Hematopoietic multipotent progenitor cell (in vitro differentiated cells): ENCODE measurements at places on chromosomes 3 and 15. TPM values are rescaled to one million over a fixed set of nuclear protein-coding genes. Genes with fewer than 3 reads are reported as not detected.

GRCh38 chr3:141528800-141529199, 42.0 kb downstream of the RASA2 start:
- peak; percentile 45 for DNase-seq

DNA sequence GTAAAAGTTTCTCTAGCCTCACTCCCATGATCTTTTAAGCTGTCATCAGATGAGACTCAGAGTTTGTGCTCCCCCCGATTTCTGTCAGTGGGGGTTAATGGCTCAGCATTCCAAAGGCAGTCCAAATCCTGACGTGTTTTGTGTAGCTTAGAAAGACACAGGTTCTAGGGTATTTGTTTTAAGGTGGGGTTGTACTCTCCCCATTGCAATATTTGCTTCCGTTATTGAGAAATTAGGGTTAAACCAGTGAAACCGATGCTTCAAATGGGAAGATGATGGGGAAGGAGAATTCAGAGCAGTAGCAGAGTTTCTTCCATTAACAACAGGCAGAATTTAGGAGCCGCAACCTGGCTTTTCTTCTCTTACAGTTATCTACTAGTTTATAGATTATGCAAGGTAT, 3.4 kb downstream of the PIGB start:
- DNase-seq: no peak

The CHRM5 gene
- total RNA-seq: under 0.01 TPM

GRCh38 chr3:16554126-16554525, 40.6 kb upstream of the RFTN1 start:
- DNase-seq: no peak

DNA sequence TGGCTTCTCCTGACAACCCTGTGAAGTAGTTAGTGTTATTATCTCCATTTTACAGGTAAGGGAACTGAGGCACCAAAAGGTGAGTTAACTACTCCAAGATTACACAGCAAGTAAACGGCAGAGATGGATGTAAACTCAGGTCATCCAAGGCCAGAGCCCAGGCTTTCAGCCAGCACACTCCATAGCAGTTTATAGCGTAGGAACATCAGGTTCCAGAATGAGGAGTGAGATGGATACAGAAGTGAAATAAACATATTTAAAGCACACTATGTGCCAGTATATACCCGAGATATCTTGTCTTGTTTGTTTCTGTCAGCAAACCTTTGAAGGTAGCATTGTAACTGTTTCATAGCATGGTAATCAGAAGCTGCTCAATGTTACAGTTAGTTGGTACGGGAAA, 279.0 kb downstream of the OXSM start:
- no peak for DNase-seq

The LRRC49 gene
- total RNA-seq: 1.6 TPM

GRCh38 chr3:13634615-13635014, 85.7 kb downstream of the FBLN2 start:
- DNase-seq: no peak

DNA sequence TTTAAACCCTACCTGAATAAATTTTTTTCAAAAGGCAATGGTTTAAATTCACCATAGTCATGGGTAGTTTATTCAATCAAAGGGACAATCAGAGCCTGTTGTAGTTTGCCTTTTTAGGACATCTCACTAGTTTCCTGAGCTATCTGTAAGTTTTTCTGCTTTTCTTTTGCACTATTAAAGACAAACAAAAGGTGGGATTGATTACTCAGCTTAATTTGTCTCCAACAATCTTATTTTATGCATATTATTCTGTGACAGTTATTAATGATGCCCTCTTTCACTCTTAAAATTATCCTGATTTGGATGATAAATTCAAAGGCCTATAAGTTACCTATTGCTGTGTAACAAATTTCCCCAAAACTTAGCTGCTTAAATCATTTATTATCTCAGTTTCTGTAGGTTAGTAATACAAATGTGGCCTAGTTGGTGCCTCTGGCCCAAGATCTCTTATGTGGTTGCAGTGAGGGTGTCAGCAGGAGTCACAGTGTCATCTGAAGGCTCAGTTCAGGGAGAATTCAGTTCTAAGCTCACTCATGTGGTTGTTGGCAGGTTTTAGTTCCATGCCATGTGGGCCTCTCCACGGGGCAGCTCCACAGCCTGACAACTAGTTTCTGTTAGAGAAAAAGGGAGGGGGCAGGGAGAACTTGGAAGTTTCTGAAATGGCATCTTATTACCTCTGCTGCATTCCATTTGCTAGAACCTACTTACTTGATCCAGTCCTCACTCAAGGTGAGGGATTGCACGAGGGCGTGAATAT, 16.0 kb downstream of the ARMC8 start:
- DNase-seq: no peak

DNA sequence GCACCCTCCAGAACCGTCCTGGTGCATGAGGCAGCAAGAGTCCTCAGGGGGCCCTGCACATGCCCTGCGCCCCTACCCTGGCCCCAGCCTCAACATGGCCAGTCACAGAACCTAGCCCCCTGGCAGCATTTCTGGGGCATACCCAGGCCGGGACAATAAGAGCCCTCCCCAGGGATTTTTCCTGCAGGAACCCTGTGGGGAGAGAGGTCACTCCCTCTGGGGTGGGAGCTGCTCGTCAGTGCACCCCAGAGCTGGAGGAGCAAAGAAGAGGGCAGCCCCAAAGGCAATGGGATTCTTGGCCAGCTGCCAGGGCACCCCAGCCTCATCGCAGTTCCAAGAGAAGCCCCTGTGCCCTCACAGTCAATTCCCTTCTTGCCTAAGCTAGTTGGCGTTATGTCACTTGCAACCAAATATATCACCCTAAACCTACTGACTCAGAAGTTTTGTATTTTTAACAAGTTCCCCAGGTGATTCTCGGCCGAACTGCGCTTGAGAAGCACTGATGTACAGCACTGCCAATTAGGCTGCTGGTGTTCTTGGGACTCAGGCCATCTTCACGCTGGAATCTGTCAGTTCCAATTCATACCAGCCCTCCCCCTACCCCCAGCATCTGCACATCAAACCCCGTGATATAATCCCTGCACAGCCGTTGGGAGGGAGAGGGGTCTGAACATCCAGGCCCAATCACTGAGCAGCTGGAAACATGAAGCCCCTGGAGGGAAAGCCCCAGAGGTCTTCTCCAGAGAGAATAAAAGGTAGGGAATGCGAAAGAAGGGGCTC, 87.5 kb upstream of the PRR20G start:
- DNase-seq: no peak

The PARP16 gene
- total RNA-seq: 13.7 TPM

- no peak for DNase-seq
These were observed 114.9 kb upstream of the MEF2A start for GRCh38 chr15:99450896-99451358.

- no peak for DNase-seq
These were observed 83.9 kb upstream of the ETV5 start for GRCh38 chr3:186192823-186193222.

DNA sequence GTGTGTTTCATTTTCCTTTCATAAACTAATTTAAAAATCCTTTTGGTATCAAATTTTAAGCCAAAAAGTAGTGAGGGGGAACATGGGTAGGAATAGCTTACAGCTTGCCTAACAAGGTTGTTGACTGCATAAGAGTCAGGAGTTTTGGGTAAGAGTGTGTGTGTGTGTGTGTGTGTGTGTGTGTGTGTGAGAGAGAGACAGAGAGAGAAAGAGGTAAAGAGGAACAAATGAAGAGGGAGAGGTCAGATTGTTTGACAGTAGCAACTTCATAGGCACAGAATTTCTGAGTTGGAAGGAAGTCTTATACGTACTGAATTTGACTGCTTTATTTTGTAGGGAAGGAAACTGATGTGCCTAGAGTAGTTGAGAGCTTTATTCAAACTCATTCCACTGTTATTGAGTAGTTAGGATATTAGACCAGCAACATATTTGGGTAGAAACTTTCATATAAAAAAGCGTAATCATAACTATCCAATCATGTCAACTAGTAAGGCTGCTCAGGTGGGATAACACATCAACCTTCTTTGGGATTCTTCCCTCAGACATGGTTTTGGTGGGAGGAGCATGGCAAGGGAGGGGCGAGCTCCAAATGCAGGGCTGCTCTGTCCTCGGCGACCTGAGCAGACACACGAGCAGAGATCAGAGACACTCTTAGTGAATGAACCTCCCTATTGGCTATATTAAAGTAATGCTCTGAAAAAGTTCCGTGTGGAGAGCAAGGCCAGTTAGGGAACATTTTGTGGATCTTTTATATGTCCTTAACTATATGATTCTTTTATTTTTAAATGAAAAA, 86.4 kb downstream of the LPP start:
- DNase-seq: no peak

GRCh38 chr15:70063261-70063925, 34.3 kb downstream of the TLE3 start:
- DNase-seq: no peak

GRCh38 chr3:127258733-127259132, 29.1 kb downstream of the PRR20G start:
- DNase-seq: no peak

DNA sequence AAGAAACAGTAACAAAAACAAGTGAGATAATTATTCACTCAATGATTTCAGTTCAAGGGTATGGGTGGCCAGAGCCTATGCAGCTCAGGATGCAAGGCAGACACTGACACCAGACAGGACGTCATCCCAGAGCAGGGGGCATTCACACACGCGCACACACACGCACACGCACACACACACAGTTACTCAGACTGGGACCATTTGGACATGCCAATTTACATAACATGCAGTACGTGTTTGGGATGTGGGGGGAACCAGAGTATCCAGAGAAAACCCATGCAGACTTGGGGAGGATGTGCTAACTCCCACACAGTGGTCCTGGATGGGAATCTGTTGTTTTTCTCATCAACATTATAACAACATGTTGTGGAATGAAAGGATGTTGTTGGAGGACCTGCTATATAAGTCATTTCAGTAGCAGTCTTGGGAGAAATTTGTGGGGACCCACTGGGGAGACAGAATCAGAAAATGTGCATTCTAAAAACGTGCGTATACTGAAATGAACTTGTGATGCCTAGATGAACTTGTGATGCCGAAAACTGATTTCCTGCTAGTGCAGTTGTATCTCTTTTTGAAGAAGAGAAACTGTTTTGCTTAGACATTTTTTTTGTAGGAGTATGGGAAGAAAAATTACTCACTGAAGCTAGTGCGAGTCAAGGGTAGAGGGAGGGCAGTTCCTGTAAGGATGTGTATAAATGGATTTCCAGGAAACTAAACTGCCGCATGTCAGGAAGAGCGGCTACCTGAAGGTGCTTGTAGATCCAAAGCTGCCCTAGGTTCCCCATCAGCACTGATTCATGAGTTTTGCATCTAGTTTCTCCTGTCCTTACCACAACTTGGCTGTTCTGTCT, 25.2 kb downstream of the CD200 start:
- DNase-seq: peak; percentile 19

- peak; percentile 33 for DNase-seq
These were observed 697 bp upstream of the TRIM69 start for GRCh38 chr15:44735482-44736180.

- DNase-seq: peak; percentile 3
These were observed 43.2 kb downstream of the TMEM39A start for GRCh38 chr3:119420196-119420595.

The GOLGA8G gene
- not detected for total RNA-seq

The CYP1A2 gene
- total RNA-seq: not detected

- no peak for DNase-seq
These were observed 221.6 kb downstream of the FGF12 start for GRCh38 chr3:192505731-192506130.

The TBL1XR1 gene
- total RNA-seq: 81.6 TPM

The DPPA4 gene
- 49.8 TPM for total RNA-seq

The THBS1 gene
- 16.2 TPM for total RNA-seq

DNA sequence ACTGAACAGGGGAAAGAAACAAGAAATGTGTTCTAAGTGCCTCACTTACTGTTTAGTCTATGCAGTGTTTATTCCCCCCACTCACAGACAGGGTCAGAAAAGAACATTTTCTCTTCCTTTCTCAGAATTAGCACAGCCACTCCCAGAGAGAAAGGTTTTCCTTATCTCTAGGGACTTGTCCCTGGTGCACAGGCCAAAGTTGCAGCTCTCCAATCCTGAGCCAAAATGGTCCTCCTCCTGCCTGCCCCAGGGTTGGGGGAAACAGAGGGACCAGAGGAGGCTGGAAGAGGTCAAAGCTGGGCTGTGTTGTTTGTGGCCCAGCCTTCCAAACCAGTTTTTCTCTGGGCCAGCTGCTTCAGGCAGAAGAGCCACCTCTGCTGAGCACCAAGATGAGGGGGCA, 12.0 kb downstream of the RAB6B start:
- no peak for DNase-seq

DNA sequence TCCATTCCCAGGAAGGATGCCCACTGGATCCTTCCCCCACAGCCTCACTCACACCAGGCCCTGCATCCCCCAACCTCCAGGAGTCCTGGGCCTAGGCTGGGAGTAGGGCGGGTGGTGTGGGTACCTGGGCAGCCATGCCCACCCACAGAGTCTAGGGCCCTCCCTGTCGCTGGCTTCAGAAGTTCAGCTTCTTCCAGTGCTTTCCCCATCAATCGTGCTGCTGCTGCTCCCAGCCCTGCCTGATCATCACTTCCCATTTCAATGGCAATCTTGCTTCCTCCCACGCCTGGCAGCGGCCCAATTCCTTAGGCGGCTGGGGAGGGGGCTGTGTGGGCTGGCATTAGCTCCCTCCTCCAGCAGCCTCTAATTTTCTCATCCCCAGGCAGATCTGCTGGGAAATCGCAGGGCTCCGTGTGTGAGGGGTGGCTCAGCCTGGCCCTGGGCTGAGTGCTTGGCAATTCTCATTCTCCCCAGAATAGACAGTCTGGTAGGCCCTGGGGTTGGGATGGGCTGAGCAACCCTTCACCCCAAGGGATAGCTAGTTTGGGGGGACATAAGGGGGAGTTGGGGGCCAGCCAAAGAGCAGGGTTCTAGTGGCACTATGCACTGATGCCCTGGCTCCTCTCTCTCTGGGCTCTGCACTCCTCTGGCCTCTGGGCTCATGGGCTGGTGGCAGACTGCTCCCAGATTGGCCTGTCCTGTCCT, 66.4 kb downstream of the SCN5A start:
- peak; percentile 18 for DNase-seq

The SETMAR gene
- total RNA-seq: 23.4 TPM

The MINDY4B gene
- total RNA-seq: not detected

- no peak for DNase-seq
These were observed 123.1 kb upstream of the LRRFIP2 start for GRCh38 chr3:37297459-37297858.
